ENCODE measurements at places on chromosomes 13 and 19.

- no peak for DNase-seq
Measured at GRCh38 chr19:50932690-50933083, 20.2 kb downstream of the KLK5 start.

GRCh38 chr13:75635828-75636435, at the start of gene LMO7:
Gene LMO7, plus strand, starts transcription at chr13:75636330. Its CDS starts 328 bp downstream, at chr13:75636658.
- peak; percentile 31 for DNase-seq

GRCh38 chr13:41457589-41458186, 338 bp downstream of the RGCC start:
- peak; percentile 32 for DNase-seq

DNA sequence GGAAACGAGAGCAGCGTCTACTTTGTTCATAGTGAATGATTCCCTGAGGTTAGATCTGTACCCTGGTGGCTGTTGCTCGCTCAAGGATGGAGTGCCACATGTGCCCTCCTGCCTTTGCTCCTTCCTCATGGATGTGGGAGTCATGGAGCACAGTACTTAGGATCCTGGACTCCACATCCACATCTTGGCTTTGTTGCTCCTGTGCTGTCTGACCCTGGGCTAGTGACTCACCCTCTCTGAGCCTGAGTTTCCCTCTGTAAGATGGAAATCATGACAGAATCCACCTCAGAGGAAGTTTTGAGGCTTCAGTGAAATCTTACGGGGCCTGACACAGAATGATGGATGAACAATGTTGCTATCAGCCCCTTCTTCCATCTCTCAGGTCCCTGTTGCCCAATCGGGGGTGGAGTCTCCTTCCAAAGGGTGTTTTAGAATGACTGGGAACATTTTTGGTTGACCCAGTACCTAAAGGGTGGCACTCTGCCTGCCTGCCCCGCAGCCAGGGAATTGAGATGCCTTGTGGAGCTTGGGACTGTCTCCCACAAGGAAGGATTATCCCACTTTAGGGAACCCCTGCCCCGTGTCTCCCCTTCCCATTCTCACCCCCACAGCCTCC, 9.8 kb upstream of the TIMM50 start:
- DNase-seq: no peak

DNA sequence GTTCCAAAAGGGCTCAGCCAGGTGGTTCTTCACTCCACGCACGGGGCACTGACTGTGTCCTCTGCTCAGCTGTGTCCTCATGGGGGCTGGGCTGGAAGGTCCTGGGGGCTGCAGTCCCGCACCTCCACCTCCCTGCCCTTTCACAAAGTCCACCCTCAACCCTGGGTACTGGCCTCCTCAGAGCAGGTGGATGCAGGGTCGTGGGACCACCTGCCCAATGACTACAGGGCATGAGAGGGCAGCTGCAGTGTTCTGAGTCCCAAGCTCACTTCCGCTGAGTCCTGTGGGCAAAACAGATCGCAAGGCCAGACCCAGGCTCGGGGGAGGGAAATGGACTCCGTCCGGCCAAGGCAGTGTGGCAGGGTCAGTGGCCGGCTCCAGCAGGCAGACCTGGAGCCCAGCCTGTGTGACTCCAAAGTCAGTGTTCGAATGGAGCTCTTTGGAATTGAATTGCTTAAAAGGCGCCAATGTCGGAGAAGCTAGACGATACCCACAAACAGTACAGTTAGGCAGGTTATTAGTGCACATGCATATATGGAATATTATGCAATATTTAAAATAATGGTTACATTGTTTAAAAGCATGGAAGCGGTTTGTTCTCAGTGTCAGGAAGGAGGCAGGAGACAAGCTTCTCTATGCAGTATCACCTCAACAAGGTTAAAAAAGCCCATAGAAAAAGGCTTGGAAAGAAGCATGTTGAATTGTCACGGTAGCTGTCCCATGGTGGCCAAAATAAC, 54.8 kb downstream of the MCF2L start:
- no peak for DNase-seq

GRCh38 chr19:31100981-31101380, 248.3 kb downstream of the TSHZ3 start:
- no peak for DNase-seq

GRCh38 chr13:108850691-108851090, 221.3 kb downstream of the MYO16 start:
- DNase-seq: no peak

- no peak for DNase-seq
Measured at GRCh38 chr13:26557393-26558073, at the start of gene WASF3. Gene WASF3, plus strand, starts transcription at chr13:26557683. Its CDS starts 84,588 bp downstream, at chr13:26642271.
